D341Med (cell line): ENCODE measurements at places on chromosomes 5 and 9.

GRCh38 chr5:83375049-83375745, 96.3 kb upstream of the VCAN start:
- DNase-seq, result no peak

DNA sequence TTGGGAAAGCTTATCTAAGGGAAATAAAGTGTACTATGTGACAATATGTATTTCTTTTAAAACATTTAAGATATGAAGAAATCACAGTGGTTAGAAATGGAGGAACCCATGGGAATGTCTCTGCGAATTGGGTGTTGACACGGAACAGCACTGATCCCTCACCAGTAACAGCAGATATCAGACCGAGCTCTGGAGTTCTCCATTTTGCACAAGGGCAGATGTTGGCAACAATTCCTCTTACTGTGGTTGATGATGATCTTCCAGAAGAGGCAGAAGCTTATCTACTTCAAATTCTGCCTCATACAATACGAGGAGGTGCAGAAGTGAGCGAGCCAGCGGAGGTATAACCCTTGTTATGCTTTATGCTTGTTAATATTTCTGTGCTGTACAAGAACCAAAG, 69.9 kb downstream of the ADGRV1 start:
- DNase-seq, result no peak

- DNase-seq, result no peak
Observed at GRCh38 chr9:118563677-118564076, 805.6 kb downstream of the BRINP1 start.

DNA sequence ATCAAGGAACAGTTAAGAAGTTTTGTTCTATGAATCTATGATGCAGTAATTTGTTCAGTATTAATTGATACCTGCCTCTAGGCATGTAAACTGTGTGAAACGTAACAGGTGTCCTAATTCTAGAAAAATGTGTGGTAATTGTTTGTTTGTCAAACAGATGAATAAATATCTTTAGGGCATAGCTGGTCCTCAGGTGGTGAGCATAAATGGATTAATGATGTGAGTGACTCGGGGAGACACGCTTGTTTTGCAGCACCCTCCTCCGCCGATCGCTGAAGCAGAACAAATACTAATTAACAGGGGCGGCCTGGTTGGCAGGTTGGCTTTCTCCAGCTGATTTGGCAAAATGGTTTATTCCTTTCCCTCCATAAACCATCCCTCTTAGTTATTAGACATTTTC, 88.8 kb downstream of the TLE4 start:
- DNase-seq, result peak; percentile 52

DNA sequence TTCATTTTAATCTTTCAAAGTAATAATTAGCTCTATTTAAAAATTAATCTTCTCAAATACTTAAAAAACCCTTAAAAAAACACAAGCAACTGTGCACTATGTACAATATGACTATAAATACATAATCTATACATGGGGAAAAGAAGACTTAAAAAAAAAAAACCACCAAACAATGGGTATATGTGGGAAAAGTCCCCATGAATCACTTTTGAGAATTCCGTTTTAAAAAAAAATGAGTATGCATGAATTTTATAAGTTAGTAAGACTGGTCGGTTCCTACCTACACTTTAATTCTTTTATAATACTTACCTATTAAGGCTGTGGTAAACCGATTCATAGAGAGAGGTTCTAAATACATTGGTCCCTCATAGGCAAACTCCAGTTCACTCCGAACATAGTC, 27.7 kb downstream of the RNF145 start:
- DNase-seq, result no peak

- no peak for DNase-seq
Observed at GRCh38 chr5:80620211-80620610, 34.2 kb upstream of the MSH3 start.

DNA sequence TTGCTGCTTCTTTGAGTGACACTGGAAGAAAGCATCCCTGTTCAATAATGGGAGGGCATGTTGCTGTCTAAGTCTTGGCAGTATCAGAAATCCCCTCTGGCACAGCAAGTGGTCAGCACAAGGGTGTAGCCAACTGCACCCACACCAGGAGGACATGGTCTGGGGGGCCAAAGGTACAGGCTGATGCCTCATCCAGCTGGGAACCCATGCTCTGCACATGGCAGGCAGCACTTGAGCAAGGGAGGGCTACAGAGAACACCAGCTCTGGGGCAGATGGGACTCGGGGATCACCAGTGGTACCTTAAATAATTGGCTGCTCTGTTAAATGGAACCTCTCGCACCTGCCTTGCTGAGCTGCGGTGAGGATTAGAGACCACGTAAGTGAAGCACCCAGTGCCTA, 265.2 kb downstream of the SYK start:
- no peak for DNase-seq

DNA sequence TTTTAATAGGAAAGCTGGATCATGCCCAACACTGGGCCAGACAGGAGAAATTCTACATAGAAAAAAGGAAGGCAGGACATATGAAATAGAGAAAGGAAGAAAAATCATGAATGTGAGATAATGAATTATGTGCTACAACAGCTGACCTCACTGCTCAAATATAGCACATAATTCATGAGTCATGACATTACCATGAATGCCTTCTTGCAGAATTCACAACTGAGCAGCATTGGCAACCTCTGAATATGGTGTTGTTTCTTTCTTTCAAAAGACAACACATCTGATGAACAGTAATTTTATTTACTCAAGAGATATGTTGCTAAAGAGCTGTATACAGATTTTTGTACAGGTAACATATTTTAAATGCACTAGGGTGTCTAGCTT, 34.4 kb downstream of the APBA1 start:
- DNase-seq, result no peak

DNA sequence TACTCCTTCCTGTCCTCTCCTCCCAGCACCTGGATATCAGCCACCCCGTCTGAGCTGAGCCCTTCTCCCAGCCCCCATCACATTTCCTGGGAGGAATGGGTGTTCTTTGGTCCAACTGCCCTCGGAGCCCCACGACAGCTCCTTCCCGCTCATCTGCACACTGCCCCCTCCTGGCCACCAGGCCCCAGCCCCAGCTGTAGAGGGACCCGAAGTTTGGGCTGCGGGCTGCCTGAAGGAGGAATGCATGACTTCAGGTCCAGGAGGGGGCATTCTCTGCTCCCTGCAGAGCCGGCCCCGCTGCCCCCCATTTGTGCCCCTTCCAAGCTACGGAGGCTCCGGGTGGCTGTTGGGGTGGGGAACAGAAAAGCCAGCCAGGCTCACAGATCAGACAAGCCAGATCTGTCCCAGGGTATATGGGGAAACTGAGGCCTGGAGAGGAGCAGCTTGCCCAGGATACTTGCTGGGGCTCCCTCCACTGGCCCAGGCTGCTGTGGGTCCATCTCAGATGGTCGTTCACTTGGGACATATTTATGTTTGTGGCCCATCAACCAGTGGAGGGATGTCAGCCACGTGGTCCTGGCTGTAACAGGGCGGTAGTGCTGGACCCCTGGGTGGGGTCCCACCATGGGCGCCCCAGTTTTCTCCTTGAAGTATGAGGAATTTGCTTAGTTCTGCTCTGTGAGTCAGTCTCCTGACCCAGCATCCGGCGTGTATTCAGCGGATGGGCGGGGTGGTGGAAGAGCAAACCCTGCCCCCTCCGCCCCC, 33.1 kb downstream of the DAB2IP start:
- peak; percentile 81 for DNase-seq

DNA sequence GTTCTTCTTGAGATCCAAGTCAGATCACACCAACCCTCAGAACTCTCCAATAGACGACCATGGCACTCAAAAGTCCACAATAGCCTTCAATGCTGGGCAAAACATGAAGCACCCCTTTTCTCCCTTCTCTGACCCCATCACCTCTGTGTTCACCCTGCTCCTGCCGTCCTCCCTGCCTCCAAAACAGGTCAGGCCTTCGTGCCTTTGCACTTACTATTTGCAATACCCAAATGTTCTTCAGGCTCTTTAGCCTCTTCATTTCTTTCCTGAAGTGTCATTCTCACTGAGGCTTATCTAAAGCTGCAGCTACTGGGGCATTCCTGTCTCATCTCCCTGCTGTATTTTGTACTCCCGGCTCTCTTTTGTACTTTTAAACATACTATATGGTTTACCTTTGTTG, 2.0 kb upstream of the ROPN1L start:
- no peak for DNase-seq
